ENCODE measurements at places on chromosomes 2 and 18.

DNA sequence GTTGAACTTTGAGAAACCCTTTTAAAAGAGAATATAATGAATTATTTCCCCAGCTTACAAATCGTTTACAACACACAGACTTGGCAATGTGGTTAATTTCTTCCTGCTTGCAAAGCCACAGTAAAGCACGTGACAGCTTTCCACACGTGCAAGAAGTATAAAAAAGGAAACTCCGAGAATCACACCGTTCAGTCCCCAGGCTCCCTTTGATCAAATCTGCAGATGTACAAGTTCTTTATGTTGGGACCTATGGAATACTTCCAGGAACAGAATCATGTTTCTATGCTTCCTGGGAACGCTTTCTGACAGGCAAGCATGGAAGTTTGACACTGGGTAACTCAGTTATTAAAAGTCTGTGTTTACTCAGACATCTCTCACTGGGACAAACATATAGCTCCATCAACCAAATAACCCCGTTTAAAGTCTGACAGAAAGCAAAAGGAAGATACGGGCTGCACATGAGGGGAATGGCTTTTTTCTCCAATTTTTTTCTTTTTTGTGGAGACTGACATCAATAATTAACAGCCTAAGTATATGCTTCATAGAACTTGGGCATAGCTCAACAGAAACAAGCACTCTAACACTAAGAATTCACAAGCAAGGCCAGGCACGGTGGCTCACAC lies 134.8 kb downstream of the EIPR1 start:
- no peak overlapping the region for H3K4me3 ChIP-seq
- no peaks in the 10 kb centered on the region for H3K27me3 ChIP-seq
- peak; percentile 21 for DNase-seq
- no peak overlapping the region for H3K27ac ChIP-seq

GRCh38 chr2:3263487-3263886 lies 114.1 kb downstream of the EIPR1 start:
- H3K4me1 ChIP-seq = peaks cover 5% of the 10 kb centered on the region
- no peak for DNase-seq
- H3K36me3 ChIP-seq = no peaks in the 10 kb centered on the region
- H3K4me3 ChIP-seq = no peak overlapping the region
- no peaks in the 10 kb centered on the region for H3K27me3 ChIP-seq
- H3K27ac ChIP-seq = no peak overlapping the region

DNA sequence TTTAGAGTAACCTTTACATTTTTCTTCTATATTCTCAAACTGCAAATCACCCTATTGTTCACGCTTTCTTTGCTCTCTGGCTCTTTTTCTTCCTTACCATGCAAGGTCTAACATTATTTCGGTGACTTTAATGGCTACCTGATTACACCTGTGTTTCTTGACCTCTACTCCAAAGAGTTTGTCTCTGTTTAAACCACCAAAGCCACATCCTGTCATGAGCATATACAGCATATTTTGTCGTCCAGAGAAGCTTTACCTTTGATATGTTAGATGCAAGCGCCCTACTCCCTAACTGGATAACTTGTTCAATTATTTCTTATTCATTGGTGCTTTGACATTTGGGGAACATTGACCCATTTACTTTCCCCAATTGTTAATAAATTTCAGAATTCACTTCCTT lies 565.1 kb upstream of the GCFC2 start:
- no peaks in the 10 kb centered on the region for H3K27me3 ChIP-seq
- H3K4me1 ChIP-seq = no peaks in the 10 kb centered on the region
- no peak overlapping the region for H3K27ac ChIP-seq
- no peak overlapping the region for H3K4me3 ChIP-seq

GRCh38 chr2:58899692-58900091 lies 658.6 kb upstream of the FANCL start:
- no peaks in the 10 kb centered on the region for H3K4me1 ChIP-seq
- no peaks in the 10 kb centered on the region for H3K27me3 ChIP-seq
- H3K4me3 ChIP-seq = no peak overlapping the region
- H3K36me3 ChIP-seq = no peaks in the 10 kb centered on the region

DNA sequence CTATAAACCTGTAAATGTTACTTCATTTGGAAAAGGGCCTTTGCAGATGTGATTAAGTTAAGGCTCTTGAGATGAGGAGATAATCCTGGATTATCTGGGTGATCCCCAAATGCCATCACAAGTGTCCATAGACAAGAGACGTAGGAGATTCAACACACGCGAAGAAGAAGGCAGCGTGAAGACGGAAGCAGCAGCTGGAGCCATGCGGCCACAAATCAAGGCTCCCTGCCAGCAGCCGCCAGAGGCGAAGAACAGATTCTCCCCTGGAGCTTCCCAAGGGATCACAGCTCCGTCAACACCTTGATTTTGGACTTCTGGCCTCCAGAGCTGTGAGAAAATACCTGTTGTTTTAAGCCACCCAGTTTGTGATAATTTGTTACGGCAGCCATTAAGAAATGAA lies 11.0 kb upstream of the VAPA start:
- H3K27ac ChIP-seq = no peak overlapping the region
- no peak for DNase-seq
- H3K36me3 ChIP-seq = no peaks in the 10 kb centered on the region
- H3K27me3 ChIP-seq = peaks cover 15% of the 10 kb centered on the region
- no peak overlapping the region for H3K4me3 ChIP-seq
- H3K4me1 ChIP-seq = peaks cover 23% of the 10 kb centered on the region

- H3K4me3 ChIP-seq = no peak overlapping the region
- no peaks in the 10 kb centered on the region for H3K36me3 ChIP-seq
- no peaks in the 10 kb centered on the region for H3K27me3 ChIP-seq
Measured at GRCh38 chr18:10270151-10270571, 184.3 kb upstream of the APCDD1 start.

DNA sequence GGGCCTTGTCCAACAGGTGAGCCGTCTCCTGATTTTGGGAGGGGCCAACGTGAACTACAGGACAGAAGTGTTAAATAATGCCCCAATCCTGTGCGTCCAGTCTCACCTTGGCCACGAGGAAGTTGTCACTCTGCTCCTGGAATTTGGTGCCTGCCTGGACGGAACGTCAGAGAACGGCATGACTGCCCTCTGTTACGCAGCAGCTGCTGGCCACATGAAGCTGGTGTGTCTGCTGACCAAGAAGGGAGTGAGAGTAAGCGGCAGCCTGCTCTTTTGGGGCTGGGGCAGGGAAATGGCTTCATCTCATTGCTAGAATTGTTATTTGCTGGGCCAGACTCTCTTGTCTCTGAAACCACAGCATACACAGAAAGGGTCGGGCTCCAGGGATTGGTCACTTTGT lies 92.3 kb downstream of the WDSUB1 start:
- H3K36me3 ChIP-seq = no peaks in the 10 kb centered on the region
- DNase-seq = no peak
- no peak overlapping the region for H3K4me3 ChIP-seq
- H3K27me3 ChIP-seq = no peaks in the 10 kb centered on the region

- no peaks in the 10 kb centered on the region for H3K36me3 ChIP-seq
- H3K4me3 ChIP-seq = no peak overlapping the region
- no peaks in the 10 kb centered on the region for H3K27me3 ChIP-seq
- no peaks in the 10 kb centered on the region for H3K4me1 ChIP-seq
- H3K27ac ChIP-seq = no peak overlapping the region
Measured at GRCh38 chr2:129113776-129114175, 795.1 kb upstream of the HS6ST1 start.

DNA sequence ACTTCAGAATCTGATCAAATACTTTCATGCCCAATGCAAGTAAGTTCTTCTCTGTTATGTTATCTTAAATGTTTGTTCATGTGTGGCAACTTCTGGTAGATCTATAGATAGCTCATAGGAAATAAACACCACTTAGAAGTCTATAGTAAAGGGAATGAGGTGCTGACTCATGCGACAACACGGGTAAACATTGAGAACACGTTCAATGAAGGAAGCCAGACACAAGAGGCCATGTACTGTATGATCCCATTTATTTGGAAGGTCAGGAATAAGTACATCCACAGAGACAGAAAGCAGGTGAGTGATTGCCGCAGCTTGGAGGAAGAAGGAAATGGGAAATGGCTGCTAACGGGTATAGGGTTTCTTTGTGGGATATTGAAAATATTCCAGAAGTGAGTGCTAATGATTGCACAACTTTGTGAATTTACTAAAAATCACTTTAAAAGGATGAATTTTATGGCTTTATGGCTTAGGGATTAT lies 95.4 kb downstream of the ITGB1BP1 start:
- H3K4me3 ChIP-seq = no peak overlapping the region
- no peaks in the 10 kb centered on the region for H3K36me3 ChIP-seq
- no peaks in the 10 kb centered on the region for H3K4me1 ChIP-seq
- no peak for DNase-seq
- H3K27ac ChIP-seq = no peak overlapping the region
- peaks cover 25% of the 10 kb centered on the region for H3K27me3 ChIP-seq

DNA sequence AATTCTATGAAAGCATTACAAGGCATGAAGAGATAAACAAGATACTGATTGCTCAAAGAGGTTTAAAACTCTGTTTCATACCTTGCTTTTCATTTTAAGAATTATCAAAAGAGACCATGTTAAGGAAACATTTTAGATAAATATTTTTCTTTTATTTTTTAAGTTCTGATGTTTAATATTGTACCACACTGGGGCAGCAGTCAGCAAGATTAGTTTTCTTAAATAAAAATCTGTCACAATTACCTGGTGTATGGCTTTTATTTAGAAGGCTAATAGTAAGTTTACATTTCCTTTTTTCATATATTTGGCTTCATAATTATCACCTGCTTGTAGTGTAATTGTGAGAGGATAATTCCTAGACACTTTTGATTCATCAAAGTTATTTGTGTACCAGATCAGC lies 46.4 kb downstream of the ZNF804A start:
- H3K27me3 ChIP-seq = no peaks in the 10 kb centered on the region
- no peak for DNase-seq
- H3K27ac ChIP-seq = no peak overlapping the region
- H3K4me1 ChIP-seq = no peaks in the 10 kb centered on the region

DNA sequence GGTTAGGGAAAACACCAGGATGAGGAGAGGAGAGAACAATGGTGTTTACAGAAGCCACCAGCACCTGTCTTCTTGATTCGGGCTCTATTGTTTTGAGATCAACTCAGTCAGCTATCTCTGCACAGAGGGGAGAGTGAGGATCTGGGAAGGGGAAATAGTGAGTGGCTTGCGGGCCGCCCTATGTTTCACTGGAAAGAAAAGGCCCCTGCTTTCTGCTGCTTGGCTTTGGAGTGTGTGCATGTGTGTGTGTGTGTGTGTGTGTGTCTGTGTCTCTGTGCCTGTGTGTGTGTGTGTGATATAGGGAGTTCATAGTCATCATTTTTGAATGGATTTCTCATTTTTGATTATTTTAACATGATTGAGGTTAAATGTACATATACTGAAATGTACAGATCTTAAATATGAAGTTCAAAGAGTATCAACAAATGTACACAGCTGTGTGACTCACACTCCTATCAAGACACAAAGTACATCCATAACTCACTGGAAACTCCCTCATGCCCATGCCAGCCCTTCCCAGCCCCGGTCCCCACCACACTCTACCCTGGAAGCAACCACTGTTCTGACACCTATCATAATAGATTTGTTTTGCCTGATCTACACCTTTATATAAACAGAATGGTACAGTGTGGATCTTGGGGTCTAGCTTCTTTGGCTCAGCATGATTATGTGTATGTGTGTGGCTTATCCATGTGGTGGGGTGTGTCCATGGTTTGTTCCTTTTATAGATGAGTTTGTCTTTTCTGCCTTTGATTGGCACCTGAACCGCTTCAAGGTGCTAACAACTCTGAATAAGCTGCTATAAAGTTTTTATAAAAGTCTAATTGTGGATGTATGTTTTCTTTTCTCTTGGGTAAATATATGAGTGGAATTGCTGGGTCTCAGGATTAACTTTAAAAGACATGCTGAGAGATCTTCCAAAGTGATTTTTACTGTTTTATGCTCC lies 258.3 kb downstream of the SETBP1 start:
- H3K27ac ChIP-seq = no peak overlapping the region
- H3K36me3 ChIP-seq = peaks cover 6% of the 10 kb centered on the region
- peaks cover 3% of the 10 kb centered on the region for H3K27me3 ChIP-seq
- no peak overlapping the region for H3K4me3 ChIP-seq
- DNase-seq = no peak
- H3K4me1 ChIP-seq = no peaks in the 10 kb centered on the region

GRCh38 chr18:12246849-12247808 lies 7.0 kb upstream of the CIDEA start:
- peaks cover 48% of the 10 kb centered on the region for H3K27me3 ChIP-seq
- H3K36me3 ChIP-seq = no peaks in the 10 kb centered on the region
- no peak overlapping the region for H3K27ac ChIP-seq

DNA sequence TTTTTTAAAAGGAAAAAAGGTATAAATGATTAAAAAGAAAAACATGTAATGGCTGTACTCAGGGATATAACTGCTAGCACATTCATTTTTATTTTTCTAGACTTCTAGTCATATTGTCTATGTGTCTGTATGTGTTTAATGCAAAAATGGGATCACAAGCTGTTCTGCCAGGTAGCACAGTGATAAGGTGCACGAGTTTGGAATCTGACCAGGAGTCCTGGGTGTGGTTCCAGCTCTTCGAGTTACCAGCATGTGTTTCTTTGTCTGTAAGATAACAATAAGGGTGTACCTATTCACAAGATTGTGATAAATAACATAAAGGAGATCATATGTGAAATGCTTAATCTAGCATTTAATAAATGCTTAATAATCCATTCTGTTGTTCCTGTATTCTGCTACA lies 145.3 kb downstream of the PKP4 start:
- H3K27ac ChIP-seq = no peak overlapping the region
- DNase-seq = no peak
- H3K36me3 ChIP-seq = no peaks in the 10 kb centered on the region
- H3K4me3 ChIP-seq = no peak overlapping the region
- no peaks in the 10 kb centered on the region for H3K27me3 ChIP-seq
- H3K4me1 ChIP-seq = peaks cover 1% of the 10 kb centered on the region

DNA sequence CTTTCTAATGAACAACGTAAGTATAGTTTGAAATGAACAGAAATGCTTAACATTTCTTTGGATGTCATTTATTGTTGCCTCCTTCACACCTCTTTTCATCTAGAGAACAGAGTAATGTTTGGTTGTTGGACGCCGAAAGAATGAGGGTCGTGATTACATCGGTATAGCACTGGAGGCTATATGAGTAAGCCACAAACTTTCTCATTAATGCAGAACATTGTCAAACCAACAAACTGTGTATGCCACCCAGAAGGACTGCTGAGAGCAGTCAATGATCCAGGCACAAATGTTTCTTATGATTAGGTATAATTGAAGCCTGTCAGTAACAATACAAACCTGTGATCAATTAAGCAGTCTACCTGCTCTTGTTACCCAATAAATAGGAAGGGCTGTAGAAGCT lies 1494.7 kb upstream of the NXPH2 start:
- no peaks in the 10 kb centered on the region for H3K4me1 ChIP-seq
- no peak overlapping the region for H3K4me3 ChIP-seq
- H3K36me3 ChIP-seq = no peaks in the 10 kb centered on the region
- no peak overlapping the region for H3K27ac ChIP-seq
- H3K27me3 ChIP-seq = no peaks in the 10 kb centered on the region

- H3K4me3 ChIP-seq = no peak overlapping the region
- no peak overlapping the region for H3K27ac ChIP-seq
- DNase-seq = no peak
Measured at GRCh38 chr2:32496662-32497061, 131.2 kb upstream of the TTC27 start.

GRCh38 chr2:203396667-203397066 lies 68.5 kb downstream of the ABI2 start:
- peaks cover 27% of the 10 kb centered on the region for H3K36me3 ChIP-seq
- H3K4me3 ChIP-seq = no peak overlapping the region
- no peaks in the 10 kb centered on the region for H3K27me3 ChIP-seq
- H3K4me1 ChIP-seq = no peaks in the 10 kb centered on the region

Data from activated T-helper 2 cell treated with anti-CD3 and anti-CD28 coated beads, Interferon-gamma antibody, Interleukin-2, Interleukin-4, amounts not matched to agents 10 μg/mL and 5 μg/mL and 100 μg/mL, durations not matched to agents 14 hours and 24 hours and 36 hours (primary cell).